ENCODE measurements at places on chromosomes 2 and 18.

DNA sequence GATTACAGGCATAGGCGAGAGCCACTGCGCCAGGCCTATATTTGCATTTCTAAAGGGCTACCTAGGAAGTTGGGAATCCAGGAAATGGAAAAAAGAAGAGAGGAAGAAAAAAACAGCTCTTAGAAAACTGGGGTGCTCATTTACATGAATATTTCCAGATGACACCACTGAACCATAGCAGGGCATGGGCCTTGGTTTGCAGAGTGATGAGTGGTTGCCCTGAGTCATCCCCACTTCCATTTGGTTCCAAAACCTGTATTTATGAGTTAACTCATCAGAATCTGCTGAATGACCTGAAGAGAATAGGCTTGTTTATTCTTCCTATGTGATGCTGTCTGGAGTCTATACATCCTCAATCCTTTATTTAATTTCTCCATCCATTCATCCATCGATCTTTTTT lies 36.2 kb downstream of the EHD3 start:
- DNase-seq = no peak

- DNase-seq = peak; percentile 41
Observed at GRCh38 chr18:56112013-56112749, 524.2 kb upstream of the TCF4 start.

DNA sequence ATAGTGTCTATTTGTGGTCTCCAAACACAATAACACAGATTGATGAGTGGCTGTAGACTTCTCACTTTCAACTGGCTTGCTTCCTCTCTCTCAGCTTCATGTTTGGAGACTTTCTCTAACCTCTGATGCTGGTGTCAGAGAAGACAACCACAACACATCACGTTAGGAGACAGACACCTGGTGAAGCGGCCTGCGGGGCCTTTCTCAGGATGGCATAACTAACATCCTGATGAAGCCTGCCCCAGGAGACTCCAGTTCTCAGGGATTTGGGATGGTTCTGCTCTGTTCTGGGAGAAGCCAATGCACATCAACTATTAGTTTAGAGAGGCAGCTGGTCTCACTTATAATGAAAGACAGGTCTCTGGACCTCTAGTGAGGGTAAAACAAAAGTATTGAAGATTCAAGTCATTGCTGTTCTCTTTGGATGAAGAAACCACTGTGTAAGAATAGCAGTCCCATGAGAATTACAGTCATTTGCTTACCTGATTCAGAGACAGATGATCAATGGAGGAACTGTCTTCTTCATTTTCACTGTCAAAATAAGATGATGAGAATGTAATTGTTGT lies 2.0 kb downstream of the IL1A start:
- DNase-seq = no peak

GRCh38 chr2:26976237-26976636 lies 5.8 kb downstream of the MAPRE3 start:
- DNase-seq = no peak

DNA sequence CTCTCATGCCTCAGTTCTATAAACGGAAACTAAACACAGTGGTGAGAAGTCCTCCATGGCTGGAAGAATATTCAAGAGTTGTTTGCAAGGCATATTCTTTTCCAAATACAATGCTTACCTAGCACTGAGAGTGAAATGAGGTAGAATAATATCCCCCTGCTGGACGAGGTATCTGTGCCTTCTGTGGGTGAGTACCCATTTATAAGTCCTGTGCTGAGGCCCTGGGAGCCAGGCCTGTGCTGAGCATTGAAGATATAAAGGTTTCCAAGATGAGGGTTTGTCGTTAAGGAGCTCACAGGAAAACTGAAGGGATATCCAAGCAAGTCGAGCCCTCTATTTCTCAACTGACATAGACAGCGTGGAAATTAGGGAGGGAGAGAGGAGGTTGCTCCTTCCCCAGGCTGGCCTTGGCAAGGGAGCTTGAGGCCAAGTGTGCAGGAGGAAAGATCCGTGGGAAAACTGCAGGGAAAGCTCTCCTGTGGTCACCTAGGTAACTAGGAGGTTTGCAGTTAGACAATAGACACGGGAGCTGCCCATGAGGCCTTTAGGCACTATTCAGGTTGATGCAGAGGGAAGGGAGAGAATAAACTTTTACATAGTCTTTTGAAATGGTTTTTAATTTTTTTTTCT lies 17.6 kb downstream of the PTPRM start:
- no peak for DNase-seq

DNA sequence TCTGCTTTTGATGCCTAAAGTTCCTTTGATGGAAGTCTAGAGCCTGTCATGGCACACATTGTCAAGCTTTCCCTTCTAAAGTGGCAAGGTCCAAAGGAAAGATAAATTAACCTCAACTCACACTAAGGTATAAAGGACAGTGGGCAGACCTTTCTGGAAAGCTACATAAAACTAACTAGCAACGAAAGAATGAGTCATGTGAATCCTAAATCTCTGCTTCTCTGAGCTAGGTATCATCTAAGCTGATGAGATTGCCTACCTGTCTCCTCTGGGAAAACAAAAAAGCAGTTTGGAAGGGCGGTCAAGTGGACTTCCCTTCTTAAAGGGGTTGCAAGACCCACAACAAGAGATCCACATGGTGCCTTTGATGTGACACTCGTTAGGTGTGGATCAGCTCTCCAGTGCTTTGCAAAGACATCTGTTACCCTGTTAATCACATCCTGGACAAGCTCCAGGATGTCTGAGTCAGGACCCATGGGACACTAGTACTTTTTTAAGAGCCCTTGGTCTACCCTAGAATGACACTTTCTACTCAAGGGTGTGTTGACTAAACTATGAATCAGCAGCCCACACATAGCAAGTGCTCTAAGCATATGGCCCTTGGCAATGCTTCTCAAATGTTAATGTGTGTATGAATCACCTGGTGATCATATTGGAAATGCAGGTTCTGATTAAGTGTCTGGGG lies 173.5 kb downstream of the ALK start:
- DNase-seq = no peak

GRCh38 chr2:138329162-138329561 lies 172.4 kb upstream of the SPOPL start:
- DNase-seq = no peak

DNA sequence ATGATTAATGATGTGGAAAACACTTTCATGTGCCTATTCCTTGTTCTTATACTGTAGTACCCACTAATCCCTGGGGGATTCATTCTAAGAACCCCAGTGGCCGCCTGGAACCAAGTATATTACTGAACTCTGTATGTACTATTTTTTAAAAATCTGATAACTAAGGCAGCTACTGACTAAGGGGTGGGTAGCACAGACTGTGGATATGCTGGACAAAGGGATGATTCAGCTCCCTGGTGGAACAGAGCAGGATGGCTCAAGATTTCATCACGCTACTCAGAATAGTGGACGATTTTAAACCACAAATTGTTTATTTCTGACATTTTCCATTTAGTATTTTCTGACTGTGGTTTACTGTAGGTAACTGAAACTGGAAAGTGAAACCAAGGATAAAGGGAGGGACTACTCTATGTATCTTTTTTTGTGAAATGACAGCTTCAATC lies 41.8 kb upstream of the CDC42EP3 start:
- peak; percentile 55 for DNase-seq

GRCh38 chr2:238864207-238865014 lies 16.5 kb downstream of the TWIST2 start:
- DNase-seq = no peak

GRCh38 chr2:160406591-160407392 lies 86.8 kb downstream of the RBMS1 start:
- DNase-seq = peak; percentile 96

- no peak for DNase-seq
Observed at GRCh38 chr2:31314761-31315160, 80.8 kb downstream of the EHD3 start.

DNA sequence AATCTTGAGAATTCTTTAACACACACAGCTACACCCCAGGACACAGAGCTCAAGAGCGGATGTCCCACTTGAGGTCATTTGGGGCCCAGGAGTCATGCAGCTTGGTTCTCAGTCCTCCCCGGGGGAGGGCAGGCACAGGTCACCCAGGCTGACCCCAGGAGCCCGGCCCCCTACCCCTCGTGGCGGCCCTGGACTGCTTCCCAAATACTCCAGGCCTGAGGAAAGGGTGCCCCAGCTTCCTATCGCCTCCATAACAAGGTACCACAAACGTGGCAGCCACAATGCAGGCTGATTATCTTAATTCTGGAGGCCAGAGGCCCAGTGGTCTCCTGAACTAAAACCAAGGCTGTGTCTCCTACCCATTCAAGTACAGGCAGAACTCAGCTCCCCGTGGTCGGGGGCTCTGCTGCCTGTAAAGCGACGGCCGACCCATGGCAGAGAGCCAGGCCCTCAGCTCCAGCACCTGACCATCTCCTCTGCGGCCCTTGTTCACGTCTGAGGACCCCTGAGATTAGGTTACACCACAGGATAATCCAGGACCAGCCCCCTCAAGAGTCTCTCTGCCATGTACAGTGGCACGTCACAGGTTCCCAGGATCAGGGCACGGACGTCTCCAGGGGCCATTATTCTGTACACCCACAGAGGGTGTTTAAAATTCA lies 10.5 kb downstream of the SLC66A2 start:
- no peak for DNase-seq

DNA sequence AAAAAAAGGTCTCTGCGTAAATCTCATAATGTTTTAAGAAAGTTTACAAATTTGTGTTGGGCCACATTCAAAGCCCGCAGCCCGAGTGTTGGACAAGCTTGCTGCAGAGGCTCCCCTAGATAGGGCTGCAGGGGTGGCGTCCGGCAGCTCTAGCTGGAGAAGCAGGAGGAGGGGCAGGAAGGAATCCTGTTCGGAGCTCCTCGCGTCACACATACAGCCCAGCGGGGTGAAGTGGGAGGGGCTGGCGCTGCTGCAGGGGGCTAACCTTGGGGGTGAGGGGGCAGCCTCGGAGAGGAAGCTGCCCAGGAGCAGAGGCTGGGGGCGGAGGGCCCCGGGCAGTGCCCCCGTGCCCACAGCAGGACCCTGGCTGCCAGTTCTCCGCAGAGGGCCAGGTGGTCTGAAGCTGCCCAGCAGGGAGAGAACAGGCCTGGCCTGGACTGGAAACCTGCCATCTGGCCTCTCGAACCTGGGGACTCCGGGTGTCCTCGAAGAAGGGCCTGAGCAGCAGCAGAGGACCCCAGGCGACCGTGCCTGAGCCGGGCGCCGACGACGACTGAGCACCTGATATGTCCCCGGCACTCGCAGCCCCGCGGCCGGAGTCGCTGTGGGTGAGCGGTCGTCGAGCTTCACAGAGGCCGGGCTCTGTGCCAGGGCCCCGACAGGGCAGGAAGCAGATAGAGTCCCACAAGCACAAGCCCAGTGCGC lies 2.6 kb upstream of the GPR35 start:
- peak; percentile 74 for DNase-seq

DNA sequence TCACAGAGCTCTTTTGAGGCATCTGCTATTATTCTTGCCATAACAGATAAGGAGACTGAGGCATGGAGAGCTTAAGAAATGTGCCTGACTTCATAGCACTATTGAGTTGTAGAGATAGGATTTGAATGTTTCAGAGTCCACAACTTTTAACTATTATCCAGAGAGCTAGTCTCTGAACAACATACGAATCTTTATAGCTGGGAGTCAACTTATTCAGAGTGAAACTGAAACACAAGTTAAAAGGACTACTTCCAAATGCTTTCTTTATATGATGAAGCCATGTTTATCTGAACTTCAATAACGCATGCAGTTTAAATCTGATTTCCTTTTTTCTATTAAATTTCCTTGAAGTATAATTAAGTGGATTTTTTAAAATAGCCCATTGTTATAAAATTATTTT lies 268.8 kb downstream of the IKZF2 start:
- no peak for DNase-seq

DNA sequence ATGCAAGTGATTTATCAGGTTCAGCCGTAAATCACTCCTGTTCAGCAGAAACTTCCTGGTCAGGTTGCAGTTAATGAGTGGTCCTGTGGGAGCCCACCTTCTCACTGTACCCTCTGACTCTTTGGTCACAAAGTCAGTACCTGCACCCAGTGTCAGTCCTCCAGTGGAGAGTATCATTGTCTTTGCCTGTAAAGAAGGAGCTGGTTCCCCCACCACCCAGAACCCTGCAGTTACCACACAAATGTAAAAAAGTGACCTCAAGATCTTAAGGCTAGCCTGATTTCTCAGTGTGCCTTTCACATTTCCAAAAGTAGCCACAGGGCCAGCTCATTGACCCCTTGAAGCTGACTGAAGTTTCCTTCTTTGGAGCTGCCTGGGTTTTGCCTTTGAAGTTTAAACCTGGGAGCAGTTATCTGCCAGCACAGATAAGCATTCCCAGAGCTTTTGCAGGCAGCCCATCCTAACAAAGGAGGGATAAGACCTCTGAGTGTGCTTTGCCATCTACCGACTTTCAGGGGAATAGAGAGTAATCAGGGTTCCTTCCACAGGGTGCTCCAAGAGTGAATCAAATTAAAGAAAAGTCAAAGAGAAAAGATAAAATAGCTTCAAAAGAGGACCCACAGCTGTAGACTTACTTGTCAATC lies 725.2 kb downstream of the CPS1 start:
- no peak for DNase-seq

DNA sequence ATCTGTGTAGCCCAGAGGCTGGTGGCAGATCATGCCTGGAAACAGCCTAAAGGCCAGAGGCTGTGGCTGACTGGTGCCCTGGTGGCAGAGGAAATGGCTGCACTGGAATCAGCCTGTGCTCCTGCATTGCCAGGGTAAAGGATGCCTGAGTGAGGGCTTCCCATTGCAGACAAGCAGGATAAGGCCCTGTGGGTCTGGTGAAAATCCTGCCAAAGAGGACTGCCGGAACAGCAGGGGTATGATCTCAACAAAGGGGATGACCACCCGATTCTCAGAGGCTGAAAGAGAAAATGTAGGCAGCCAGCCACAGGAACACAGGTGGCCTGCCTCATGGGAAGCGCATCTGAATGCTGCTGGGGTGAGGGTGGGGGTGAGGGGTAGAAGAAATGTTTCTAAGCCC lies 48.2 kb downstream of the FBXO48 start:
- DNase-seq = no peak

GRCh38 chr2:175001566-175001965 lies 3.6 kb downstream of the CHN1 start:
- no peak for DNase-seq

GRCh38 chr18:8952769-8953760 lies 149.4 kb upstream of the NDUFV2 start:
- no peak for DNase-seq

- no peak for DNase-seq
Observed at GRCh38 chr18:24862201-24862816, 401.9 kb downstream of the HRH4 start.

DNA sequence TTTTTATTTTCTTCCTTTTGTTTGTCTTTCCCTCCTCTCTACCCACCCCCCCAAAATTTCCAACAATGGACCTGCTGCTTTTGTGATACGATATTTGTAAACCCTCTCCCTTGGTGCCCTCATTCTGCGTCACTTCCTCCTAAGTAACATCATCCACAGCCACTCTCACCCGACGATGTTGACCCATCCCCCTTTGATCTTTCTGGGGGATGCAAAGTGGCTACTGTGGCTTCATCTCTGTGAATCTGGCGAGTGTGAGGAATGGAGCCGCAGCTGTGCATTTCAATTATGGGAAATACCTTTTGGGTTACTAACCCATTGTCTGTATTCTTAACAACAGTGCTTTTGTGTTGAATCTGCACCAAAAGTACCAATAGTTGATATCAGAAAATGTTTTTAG lies 19.4 kb downstream of the ANTXR1 start:
- no peak for DNase-seq

All from common myeloid progenitor, CD34-positive (primary cell).